CD4-positive, alpha-beta T cell treated with Interleukin-4 for 4 hours (primary cell): ENCODE measurements at places on chromosomes 16 and 17.

DNA sequence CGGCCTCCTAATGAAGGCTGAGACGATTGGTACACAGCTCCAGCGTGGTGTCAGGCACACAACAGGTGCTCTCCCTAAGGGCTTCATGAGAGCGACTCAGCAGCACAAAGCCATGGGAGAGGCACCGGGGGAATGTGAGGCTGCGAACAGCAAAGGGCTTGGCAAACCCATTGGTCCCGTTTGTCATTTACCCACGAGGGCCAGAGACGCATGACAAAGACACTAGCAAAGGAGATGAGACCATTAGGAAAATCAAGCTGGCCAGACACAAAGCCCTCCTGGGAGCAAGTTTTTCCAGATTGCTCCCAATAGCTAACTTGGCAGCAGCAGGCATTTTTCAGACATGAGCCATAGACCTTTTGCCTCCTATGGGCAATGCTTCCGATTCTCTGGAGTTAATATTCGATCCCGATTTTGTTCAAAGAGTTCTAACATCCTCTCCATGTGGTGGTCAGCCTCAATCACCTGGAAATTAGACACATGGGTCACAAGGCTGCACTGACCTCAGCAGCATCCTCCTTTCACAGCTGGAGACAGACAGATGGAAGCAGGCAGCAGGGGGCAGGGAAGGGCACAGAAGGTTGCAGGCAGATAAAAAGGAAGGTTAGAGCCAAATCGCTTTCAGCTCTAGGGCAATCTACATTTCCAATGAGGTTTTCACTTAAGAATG is 38.2 kb downstream of the TK2 start:
- DNase-seq = no peak

DNA sequence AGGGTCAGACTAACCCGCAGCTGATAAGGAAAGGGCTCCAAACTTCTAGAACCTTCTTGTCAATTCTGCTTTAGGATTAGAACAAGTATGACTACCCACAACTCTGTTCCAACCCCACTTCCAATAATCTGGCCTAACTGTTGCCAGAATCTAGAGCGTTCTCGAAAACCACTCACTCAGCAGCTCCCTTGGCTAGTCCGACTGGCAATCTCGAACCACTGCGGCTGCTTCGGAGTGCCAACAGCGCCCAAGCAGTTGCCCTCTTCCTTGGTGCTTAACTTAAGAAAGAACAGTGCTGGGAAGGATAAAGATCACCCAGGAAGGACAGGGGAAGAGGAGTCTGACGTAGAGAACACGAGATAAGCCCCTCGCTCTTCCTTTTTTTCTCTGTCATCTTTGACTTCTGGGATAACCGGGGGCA is 818 bp downstream of the DNAJC7 start:
- peak; percentile 13 for DNase-seq

DNA sequence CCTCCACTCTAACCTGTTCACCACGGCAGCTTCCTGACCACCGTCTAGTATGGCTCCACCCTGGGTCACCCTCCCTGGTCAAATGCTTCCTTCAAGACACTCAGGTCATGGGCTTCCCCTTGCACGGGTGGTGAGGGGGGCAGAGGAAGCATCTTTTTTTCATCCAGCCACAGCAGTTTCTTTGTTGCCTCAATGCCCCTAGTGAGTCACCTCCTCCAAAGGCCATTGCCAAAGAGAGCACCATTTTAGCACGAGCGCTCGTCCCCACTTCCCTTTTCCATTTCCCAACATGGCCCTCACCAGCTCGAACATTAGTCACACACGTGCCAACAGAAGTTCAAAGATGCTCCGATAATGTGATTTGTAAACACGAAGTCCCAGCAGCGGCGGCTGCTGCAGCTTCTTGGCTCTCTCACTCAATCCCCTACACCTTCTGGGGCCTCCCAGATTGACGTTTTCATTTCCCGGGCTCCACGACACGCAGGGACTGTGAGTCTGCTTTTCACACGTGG is 134.6 kb downstream of the GAS7 start:
- peak; percentile 27 for DNase-seq

DNA sequence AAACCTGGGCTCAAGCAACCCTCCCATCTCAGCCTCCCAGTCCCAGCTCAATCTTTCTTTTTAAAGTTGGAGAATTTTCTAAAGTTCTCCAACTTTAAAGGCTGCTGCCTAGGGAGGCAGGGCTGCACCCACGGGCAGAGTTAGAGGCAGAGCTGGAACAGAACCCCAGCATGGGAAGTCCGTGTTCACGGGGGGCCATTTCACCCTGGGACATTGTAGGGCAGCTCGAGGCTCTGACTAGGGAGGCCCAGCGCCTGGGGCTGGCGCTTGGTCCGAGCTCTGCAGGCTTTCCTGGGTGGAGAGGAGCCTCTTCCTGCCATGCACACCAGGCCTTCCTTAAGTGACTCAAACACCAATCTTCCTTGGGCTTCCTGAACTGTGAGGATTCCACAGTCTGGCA is 70.2 kb downstream of the CYLD start:
- no peak for DNase-seq

GRCh38 chr17:4766201-4766600 is 5.5 kb upstream of the TM4SF5 start:
- peak; percentile 11 for DNase-seq

- no peak for DNase-seq
These were observed 88.8 kb downstream of the IRF8 start for GRCh38 chr16:85987750-85988078.

DNA sequence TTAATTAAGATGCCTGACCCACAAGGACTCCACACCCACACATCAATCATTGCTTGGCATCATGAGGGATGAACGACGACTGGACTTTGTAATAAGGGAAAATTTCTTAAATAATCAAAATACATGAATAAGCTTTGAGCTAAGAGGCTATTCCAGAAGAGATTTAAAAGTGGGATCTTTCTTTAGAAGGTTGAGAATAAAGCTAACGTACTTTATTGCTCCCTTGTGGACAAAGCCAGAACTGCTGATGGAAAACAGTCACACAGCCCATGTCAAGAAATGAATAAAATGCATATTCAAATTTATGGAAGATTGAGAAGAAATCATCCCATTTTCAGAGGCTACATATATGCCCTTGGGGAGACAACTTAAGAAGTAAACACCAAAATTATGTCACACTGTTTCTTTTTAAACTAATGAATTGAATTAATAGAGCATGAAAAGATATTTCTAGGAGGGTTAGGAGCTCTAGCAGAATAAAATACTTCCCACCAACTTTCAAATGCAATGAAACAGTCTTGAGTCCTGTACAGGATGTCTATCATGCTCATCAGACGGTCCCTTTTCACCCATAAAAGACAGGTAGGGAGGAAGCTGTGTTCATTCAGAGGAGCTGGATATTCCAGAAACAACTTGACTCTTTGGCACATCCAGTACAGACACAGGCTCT is 60.2 kb upstream of the PHOSPHO1 start:
- DNase-seq = no peak

GRCh38 chr16:88634141-88634993 is 4.0 kb upstream of the IL17C start:
- DNase-seq = peak; percentile 47

DNA sequence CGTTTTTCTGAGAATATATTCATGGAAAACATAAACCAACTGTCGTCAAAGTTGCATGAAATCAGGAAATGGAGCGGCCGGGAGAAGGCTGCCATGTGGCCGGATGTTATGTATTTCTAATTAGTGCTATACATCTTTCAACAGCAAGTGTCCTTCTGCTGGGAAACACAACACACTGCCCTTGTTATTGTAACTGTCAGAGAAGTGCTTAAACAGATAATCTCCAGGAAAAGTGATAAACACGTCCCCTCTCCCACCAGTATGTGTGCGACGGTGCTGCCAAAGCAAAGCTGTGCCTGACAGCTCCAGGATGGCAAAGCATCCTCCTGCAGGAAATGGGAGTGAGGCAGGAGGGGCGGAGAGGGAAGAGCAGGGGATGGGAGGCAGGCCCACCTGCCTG is 111.8 kb downstream of the SMG6 start:
- DNase-seq = no peak

- no peak for DNase-seq
These were observed 29.3 kb downstream of the CFAP20 start for GRCh38 chr16:58099956-58100300.

DNA sequence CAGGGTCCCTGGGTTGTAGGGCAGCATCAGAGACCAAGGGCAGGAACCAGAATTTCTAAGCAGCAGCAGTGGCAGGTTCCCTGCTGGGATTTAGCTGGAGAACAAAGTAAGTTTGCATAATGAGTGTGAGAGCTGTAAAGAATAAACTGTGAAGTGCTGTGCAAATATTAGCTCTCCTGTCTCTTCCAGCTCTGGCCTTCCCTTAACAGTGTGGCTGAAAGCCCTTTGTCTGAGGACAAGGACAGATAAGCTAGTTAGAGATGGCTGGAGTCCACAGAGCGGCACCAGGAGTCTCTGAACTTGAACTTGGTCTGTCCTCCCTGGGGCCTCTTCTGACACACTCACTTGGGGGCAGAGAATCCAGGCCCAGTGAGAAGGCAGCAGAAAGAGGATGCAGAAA is 98.2 kb upstream of the WSCD1 start:
- DNase-seq = no peak

GRCh38 chr17:47878203-47879027 is 17.6 kb upstream of the SP2 start:
- DNase-seq = no peak

DNA sequence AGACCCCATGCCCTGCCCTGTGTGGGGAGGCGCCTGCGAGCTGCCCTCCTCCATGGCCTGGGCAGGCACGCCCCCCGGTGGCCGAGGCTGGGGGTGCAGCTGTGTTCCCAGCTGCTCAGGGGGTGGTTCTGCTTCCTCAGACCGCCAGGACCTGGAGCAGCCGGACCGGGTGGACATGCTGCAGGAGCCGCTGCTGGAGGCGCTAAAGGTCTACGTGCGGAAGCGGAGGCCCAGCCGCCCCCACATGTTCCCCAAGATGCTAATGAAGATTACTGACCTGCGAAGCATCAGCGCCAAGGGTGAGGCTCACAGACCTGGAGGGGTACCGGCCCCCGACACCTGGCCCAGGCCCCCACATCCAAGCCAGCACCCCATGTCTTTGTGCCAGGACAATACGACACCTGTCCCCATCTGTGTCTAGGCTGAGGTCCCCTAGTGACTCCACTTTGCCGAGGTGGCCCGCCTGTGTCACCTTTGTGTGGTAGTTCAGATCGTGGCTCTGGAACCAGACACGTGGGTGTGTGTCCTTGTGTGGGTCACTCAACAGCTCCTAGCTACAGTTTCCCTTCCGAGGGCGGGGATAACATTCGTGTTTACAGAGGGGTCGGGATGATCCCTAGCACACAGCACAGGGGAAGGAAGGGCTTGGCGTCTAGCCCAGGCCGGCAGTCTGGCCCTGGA is 9.3 kb downstream of the GJD3 start:
- DNase-seq = peak; percentile 56

DNA sequence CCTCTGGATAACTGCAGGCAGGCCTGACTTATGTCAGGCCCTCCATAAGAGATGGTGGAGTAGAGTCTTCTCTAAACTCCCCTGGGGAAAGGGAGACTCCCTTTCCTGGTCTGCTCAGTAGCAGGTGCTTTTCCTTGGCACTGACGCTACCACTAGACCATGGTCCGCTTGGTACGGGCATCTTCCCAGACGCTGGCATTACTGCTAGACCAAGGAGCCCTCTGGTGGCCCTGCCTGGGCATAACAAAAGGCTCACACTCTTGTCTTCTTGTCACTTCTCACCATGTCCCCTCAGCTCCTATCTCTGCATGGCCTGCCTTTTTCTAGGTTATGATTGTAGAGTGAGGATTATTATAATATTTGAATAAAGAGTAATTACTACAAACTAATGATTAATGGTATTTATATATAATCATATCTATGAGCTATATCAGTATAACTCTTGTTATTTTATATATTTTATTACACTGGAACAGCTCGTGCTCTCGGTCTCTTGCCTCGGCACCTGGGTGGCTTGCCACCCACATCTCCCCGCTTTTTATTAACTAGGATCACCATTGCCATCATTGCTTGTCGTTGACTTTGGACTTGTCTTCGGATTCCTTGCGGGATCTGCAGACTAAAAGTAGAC is 59.8 kb upstream of the ARL4D start:
- DNase-seq = peak; percentile 63

DNA sequence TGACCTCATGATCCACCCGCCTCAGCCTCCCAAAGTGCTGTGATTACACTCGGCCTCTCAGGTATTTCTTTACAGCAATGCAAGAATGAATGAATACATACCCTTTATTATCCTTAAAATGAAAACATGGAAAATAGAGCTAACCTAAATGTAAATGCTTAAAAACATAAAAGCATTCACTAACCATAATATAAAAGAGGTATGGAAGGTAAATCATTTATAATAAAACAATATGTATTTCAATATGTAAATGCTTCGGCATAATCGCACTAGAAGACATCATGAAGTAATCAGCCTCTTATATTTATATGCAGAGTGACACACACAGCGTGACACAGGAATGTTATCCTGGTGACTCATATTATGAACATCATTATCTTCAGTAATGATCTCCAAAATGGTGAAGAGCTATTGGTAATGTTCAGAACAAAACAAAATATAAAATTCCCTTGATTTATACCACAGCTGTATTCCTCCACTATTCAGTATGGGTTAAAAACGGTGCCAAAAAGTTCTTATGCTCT is 53.9 kb downstream of the AIPL1 start:
- DNase-seq = no peak
